ENCODE measurements at places on chromosomes 3 and 15.

GRCh38 chr3:42028474-42028873, 62.7 kb upstream of the TRAK1 start:
- no peaks in the 10 kb centered on the region for H3K27me3 ChIP-seq
- DNase-seq = no peak
- peaks cover 20% of the 10 kb centered on the region for H3K4me1 ChIP-seq
- no peak overlapping the region for H3K27ac ChIP-seq
- no peak overlapping the region for H3K4me3 ChIP-seq

- H3K27ac ChIP-seq = no peak overlapping the region
- DNase-seq = no peak
- H3K36me3 ChIP-seq = no peaks in the 10 kb centered on the region
- H3K27me3 ChIP-seq = no peaks in the 10 kb centered on the region
- no peak overlapping the region for H3K4me3 ChIP-seq
These were observed 384.7 kb downstream of the PDCD6IP start for GRCh38 chr3:34183114-34183513.

GRCh38 chr3:45105855-45106671, 40.1 kb downstream of the CDCP1 start:
- H3K27me3 ChIP-seq = no peaks in the 10 kb centered on the region
- H3K36me3 ChIP-seq = no peaks in the 10 kb centered on the region
- no peak for DNase-seq
- no peak overlapping the region for H3K4me3 ChIP-seq
- no peak overlapping the region for H3K27ac ChIP-seq

DNA sequence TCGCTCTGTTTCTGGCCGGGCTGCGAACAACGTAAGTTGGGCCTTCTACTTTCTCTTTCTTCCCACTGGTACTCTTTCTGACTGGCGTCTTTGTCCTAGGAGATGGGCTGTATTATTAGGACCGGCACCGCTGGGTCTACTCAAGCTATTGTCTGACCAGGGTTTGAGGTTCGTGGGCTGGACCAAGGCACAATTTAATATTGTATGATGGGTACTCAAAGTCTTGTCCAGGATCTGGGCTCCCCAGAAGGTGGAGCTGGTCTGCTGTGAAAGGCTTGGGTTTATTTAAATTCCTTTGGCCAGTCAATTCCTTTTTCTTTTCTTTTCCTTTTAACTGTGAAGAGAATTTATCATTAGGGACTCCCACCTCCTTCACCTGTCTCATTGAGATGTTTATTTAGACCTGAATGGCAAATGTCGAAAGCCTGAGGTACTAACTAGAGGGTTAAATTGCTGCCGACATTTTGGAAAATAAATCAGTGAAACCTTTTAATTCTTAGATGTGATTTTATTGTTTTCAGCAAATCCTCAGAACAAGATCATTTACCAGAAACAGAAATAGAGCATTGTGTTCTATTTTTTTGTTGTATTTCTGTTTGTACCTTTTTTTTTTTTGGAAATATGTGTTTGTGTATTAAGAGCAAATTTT, 410 bp downstream of the LRRC49 start:
- H3K4me1 ChIP-seq = peaks cover 5% of the 10 kb centered on the region
- H3K4me3 ChIP-seq = peak overlapping the region; percentile 73
- H3K27ac ChIP-seq = peak overlapping the region; percentile 66
- DNase-seq = peak; percentile 34
- no peaks in the 10 kb centered on the region for H3K36me3 ChIP-seq

DNA sequence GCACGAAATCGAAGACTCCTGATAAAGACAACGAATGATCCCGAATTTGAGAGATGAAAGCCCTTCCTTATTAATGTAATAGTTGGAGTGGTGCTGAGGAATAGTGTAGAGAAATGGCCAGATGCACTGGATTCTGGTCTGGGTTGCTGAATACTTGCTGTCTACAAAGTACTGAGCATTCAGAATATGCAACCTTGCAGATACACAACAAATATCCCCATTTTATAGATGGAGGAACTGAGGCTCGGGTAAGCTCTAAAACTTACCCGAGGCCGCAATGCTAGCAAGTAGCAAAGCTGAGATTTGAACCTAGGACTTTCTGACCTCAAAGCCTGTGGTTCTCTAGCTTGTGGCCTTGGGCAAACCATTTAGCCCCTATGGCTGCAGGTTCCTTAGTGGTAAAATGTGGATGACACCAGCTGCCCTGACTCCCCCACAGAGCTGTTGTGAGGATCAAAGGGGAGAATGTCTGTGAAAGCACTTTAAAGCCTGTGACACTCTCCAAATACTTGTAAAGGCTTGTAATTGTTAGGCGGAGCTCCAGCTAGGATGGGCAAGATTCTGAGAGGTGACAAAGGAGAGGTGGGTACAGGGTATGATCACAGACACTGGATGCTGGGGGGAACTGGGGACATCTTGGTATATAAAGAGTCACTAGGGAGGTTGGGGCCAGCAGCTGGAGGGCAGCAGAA, 39.8 kb downstream of the FOXB1 start:
- no peak overlapping the region for H3K4me3 ChIP-seq
- no peaks in the 10 kb centered on the region for H3K36me3 ChIP-seq
